Right hindlimb (tissue), 1 donor: ENCODE measurements at places on chromosomes 5 and 9.

- DNase-seq, result no peak
These were observed 41.1 kb upstream of the KCNMB1 start for GRCh38 chr5:170430256-170430655.

GRCh38 chr5:36153726-36154125, 1.8 kb downstream of the SKP2 start:
- DNase-seq, result no peak

GRCh38 chr9:16652582-16652981, 217.9 kb downstream of the BNC2 start:
- DNase-seq, result no peak

- DNase-seq, result peak; percentile 59
These were observed 660 bp downstream of the SCAMP1 start for GRCh38 chr5:78360924-78361630.

- no peak for DNase-seq
These were observed 15.0 kb upstream of the LVRN start for GRCh38 chr5:115947260-115947659.

DNA sequence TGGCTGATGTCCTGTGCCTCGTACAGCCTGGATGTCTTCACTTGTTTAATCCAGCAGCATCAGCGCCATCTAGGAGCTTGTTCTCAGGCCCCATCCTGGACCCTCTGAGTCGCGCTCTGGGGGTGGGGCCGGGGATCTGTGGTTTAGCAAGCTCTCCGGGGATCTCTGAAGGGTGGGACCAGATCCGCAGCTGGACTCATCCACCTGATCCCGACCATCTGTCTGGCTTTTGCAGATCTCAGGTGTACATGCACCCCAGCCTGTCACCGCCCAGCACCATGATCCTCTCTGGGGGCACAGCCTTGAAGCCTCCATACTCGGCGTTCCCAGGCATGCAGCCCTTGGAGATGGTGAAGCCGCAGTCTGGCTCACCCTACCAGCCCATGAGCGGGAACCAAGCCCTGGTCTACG, 15.1 kb upstream of the POMT1 start:
- no peak for DNase-seq

GRCh38 chr5:152676196-152676595, 271.1 kb upstream of the NMUR2 start:
- DNase-seq, result no peak

- no peak for DNase-seq
These were observed 53.1 kb upstream of the TYRP1 start for GRCh38 chr9:12640016-12640587.

DNA sequence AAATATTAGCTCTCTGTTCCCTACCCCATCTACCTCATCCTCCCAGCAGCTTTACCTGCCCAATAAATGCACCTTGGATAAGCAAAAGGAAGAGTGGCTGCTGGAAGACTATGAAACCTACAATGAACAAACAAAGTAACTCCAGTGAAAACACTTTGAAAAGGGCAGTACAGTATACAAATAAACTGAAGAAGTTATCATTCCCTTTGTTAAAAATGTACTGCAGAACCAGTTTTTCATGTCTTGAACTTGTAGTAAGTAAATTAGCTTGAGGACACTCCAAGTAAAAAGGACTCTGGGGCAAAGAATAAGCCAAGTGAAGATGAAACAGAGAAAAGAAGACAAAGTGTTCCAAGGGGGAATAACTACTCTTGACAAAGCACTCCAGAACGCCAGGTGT, 457.1 kb downstream of the DTWD2 start:
- no peak for DNase-seq

GRCh38 chr5:150402229-150402773, 10.4 kb downstream of the CD74 start:
- no peak for DNase-seq

DNA sequence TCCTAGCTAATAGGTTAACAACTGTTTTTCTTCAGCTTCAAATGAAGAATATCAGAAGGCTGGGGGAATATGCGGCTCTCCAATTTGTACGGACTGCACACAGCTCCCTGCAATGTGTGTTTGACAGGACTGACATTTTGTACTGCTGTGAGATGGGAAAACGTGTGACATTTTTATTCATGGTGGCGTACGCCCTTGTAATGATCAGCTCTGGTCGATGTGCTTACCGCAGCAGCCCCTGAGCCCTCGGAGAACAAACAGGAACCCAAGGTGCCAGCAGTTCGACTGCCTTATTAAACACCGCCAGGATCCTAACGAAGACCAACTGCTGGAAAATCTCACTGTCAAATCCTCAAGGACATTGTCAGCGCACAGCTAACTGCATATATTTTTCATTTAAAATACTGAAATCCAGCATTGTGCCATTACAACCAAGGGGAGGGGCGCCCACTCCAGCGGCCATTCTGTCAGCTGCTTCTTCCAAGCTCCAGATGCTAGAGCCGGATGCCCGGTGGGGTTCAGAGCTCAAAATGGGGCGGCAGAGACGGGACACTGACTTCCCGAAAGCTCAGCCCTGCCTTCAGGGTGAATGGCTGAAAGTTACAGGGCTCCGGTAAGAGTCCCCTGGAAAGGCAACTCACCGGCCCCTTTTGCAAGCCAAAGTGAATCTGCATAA, 66.8 kb downstream of the CRB2 start:
- DNase-seq, result no peak

- DNase-seq, result no peak
These were observed 48.9 kb upstream of the TTC23L start for GRCh38 chr5:34790069-34790468.

DNA sequence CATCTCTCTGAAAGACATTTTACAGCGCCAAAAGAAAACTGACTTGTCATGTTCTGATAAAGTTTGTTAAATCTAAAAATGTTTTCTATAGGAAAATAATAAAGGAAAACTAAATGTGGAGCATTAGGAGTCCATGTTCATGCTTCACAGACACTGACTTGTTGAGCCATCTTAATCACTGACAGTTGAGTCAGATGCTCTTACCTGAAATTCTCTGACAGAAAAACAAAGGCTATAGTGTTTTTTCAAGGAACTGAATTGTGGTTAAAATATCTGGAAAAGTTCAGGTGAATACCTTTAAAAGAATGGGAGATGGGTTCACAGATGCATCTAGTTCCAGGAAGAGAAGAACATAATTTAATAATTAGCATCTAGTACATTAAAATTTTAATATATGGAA, 113.5 kb upstream of the SLC12A2 start:
- DNase-seq, result no peak

- DNase-seq, result no peak
These were observed 1126.7 kb upstream of the CDH9 start for GRCh38 chr5:28165096-28165495.

- DNase-seq, result peak; percentile 9
These were observed 1.7 kb upstream of the ACSL6 start for GRCh38 chr5:132013006-132013689.

GRCh38 chr9:30815585-30815984, 1568.9 kb upstream of the ACO1 start:
- DNase-seq, result no peak
